Activated T-cell treated with anti-CD3 and anti-CD28 coated beads, Interleukin-2, amount 50 U/mL, for 72 hours (primary cell): ENCODE measurements at places on chromosomes 3 and 15. TPM values are rescaled to one million over a fixed set of nuclear protein-coding genes. Genes with fewer than 3 reads are reported as not detected.

Gene AADACL2
- not detected for total RNA-seq

Gene ZIC1
- not detected for total RNA-seq

Gene NEK10
- total RNA-seq, result 0.36 TPM

Gene ASB14
- total RNA-seq, result not detected

Gene PIGZ
- 1.1 TPM for total RNA-seq

Gene HYAL1
- total RNA-seq, result not detected

Gene CCDC13
- total RNA-seq, result 0.70 TPM

Gene MRAS
- 0.72 TPM for total RNA-seq

Gene UNC13C
- not detected for total RNA-seq

Gene ACAA1
- total RNA-seq, result 52.9 TPM

Gene ARMC8
- total RNA-seq, result 36.8 TPM

Gene MBD4
- total RNA-seq, result 60.9 TPM

Gene GPR62
- not detected for total RNA-seq

Gene ISLR2
- not detected for total RNA-seq

Gene NT5DC2
- total RNA-seq, result 24.3 TPM

Gene SAMD7
- not detected for total RNA-seq
